ENCODE measurements at places on chromosomes 6 and 20.

- no peak for DNase-seq
Observed at GRCh38 chr20:22928679-22929078, 106.4 kb upstream of the SSTR4 start.

- DNase-seq: no peak
Observed at GRCh38 chr20:35240083-35240810, 13.8 kb downstream of the MMP24 start.

GRCh38 chr6:105573138-105573537, 170.3 kb upstream of the PREP start:
- DNase-seq: no peak

DNA sequence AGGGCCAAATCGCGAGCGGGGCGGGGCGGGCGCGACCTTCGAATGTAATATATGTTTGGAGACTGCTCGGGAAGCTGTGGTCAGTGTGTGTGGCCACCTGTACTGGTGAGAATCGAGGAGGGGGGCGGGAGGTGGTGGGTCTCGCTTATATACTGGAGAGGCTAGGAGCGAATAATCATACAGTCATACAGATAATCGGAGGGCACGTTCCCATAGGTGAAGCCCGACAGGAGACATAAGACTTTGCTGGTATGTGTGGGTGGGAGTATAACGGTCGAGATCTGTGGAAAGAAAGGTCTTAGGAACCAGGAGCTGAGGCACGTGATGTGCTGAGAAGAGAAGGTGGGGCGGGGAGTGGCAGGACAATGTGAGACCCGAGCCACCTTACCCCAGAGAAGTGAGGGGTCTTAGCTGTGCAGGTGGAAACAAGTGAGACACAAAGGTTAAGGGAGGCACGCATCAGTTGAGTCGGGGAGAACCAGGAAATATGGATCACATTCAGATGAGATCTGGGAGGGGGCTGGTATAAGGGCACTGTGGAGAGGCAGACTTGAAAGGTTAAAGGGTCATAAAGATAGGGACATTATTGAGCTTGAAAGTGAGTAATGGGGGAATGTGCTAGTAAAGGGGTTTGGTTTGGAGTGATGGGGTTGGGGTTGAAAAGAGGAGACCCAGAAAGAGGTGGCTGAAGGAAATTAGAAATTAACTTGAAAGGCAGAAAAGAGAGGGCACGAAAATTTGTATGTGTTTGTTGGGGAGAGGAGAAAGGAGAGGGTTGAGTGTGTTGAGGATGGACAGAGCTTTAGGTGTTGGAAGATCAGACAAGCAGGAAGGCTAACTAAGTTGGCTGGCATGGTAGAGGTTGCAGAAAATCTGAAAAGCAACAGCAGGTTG, 589 bp downstream of the RNF5 start:
- DNase-seq: no peak

DNA sequence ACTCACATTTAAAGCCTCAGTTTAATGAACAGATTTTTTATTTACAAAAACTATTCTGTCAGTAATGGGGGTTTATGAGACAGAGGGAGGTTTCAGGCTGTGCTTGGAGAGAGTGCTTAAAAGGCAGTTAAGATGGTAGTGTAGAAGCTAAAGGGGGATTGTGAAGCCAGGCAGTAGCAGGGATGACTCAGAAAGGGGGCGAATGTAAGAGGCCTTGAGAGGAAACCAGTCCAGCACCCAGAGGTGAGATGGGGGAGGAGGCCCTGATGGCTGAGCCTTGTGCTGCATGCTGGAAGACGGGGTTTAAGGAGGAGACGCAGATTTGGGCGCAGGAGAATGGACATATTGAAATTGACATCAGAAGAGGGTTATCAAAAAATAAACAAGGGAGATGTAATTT, 6.6 kb upstream of the SERPINB9 start:
- no peak for DNase-seq

Measured in brain pericyte (primary cell).